ENCODE measurements at places on chromosomes 1 and 21.
A peak's percentile ranks its signal among the peaks of the same experiment; 100 is the strongest.

- no peak for DNase-seq
Measured at GRCh38 chr21:29245104-29245643, 53.5 kb upstream of the BACH1 start.

DNA sequence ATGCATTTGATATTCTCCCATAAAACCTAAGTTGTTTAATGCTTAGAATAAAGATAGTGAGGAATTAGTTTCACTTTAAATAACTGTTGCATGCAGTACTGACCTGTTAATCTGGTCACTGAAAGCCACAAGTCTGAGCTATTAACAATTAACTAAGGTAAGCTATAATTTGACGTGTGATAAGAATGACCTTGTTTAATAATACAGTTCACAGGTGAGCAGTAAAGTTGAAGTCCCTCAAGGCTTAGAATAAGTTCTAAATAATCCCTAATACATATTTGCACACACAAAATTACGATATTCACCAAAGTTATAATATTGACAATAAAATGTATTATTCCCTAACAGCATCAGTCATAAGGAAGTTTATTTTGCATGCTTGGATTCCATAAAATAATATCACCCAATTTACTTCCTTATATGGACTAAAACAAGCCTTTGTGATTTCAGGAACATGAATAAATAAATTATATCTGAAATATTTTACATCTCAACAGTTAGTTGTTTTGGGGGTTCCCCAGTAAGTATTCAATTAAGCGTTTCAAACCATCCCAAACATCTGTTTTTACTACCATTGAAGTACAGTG is 70.6 kb upstream of the CHRM3 start:
- no peak for DNase-seq

DNA sequence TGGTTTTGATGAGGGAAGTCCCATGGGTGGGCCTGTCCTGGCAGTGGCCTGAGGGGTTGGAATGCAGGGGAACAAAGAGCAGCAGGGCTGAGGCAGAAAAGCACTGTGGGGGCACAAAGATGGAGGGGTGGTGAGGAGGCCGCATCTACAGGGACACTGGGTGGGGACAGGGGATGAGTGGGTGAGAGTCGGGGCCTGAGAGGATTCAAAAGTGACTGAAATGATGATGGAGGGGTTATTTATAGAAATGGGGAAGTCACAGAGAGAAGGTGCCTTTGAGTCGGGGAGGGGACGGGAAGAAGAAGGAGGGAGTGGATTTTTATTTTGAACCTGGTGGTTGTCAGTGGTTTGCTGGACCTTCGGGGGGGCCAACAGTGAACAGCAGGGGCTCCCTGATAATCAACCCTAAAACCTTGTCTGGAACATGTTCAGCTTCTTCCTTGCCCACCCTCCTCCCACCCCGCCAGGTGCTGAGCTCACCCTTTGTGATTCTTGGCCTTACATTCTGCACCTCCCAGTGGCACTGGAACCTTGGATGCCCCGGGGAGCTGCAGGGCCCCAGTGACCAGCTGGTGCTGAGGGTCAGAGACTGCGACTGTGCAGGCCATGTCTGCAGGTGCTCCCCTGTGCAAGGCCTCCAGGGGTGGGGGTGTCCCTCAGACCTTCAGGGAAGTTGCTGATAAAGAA is 42.9 kb downstream of the IER5 start:
- no peak for DNase-seq

DNA sequence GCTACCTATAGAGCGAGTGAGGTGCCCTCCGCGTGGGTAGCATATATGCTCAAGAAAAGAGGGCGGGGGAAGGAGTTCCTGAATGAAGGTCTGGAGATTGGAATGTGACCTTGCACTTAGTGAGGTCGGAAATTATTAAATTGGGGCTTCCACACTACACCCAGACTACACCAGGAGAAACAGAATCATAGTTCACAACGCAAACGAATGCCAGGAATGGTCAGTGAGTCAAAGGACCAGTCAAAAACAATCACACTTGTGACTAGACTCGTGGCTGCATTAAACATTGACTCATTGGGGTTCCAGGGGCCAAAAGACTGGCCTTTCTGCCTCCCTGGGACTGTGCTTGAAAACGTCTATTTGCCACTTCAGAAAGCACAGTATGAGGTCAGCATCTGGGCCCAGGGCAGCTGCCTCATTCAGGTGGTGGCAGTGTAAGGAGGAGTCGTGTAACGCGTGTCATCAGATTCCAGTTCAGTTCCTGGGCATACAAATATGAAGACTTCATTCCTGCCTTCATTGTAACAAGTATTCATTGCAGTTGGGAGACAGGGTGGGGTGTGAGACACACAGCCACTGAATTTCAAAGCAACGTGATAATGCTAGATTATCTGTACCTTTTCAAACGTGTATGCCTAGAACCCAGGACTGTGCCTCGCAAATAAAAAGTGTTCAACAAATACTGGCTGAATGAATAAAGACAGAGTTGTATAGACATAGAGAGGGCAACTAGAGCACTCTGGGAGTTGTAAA is at the start of gene YOD1:
Gene YOD1 (minus strand): TSS at position 18 of the 753 bp plus-strand sequence. CDS start 178 bp downstream, outside the sequence.
- DNase-seq = no peak

DNA sequence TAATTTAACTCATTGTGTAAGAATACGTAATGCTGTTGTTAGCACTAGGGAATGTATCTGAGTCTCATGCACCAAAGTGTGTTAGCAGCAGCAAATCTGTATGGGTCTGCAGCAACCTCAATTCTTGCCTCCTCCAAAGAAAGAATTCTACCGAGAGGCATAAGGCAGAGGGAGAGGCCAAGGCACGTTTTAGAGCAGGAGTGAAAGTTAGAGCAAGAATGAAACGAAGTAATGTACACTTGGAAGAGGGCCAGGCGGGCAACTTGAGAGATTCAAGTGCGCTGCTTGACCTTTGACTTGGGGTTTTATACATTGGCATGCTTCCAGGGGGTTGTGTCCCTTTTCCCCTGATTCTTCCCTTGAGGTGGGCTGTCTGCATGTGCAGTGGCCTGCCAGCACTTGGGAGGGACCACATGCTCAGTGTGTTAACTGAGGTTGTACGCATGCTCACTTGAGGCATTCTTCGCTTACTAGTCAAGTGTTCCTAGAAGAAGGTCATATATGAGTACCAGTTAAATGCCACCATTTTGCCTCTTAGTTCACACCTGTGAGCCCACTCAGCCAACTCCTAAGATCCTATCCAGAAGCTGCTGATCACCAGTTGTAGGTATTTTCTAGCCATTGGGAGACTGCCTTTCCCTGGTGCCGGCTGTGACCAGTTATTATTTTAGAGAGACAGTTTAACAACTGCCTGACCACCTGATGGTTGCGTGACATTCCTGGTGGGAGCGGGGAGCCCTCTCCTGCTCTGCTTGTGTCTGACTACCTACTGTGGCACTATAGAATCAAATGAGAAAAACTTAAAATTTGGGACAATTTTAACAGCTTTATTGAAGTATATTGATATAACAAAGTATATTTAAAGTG is 2.7 kb upstream of the CNN3 start:
- DNase-seq = no peak

DNA sequence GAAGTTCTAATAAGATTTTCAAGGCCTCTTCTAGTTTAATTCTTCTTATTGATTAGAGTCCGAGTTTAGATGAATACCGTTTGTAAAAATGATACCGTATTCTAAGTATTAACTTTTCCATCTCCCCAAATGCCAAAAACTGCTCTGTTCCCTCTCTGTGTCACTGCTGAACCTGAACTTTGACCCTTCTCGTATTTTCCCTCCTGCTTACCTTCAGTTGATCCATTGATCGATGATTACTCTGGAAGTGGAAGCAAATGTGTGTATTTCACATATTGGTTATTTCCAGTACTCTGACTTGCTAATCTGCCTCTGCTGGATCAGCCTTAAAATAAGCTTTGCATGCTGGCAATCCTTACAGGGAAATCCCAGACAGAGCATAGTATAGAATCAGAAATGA is 68.5 kb downstream of the KIF1B start:
- no peak for DNase-seq

DNA sequence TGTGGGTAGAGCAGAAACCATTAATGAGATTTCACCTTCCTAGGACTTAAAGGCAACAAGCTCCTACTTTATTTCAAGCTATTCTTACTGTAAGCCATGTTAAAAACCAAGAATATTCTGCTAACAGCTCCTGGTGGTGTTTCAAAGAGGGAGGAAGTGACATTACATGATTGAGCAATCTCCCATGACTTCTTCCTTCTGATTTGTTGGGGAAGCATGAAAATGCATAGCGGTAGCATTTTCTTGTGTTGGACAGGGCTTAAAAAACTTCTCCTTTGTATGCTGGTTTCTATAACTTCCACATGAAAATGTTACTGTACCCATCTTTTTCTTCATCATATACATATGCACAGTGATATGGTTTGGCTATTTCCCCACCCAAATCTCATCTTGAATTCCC is 297.0 kb upstream of the SNX7 start:
- no peak for DNase-seq

DNA sequence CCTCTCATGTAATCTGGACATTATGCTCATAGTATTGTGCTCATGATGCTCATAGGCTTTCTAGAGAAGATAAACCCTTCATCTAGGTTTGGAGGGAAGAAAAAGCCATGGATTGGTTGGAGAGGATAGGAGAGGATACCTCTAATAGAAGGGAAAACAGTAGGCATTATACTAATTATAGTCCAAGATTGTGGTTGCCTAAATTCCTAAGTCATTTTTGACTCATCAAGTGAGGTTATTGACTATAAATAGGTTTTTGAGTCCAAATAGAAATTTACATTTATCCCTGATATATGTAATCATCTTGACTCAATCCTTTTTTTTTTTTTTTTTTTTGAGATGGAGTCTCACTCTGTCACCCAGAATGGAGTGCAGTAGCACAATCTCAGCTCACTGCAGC is 5.0 kb downstream of the SYT11 start:
- DNase-seq = no peak

GRCh38 chr1:35884934-35885333 is 1.9 kb downstream of the AGO1 start:
- no peak for DNase-seq

GRCh38 chr1:6137758-6138157 is 42.4 kb downstream of the CHD5 start:
- DNase-seq = peak; percentile 16

GRCh38 chr1:2474104-2474844 is 1.8 kb upstream of the PLCH2 start:
- no peak for DNase-seq

GRCh38 chr1:20480243-20480944 is 5.6 kb downstream of the CAMK2N1 start:
- DNase-seq = no peak

DNA sequence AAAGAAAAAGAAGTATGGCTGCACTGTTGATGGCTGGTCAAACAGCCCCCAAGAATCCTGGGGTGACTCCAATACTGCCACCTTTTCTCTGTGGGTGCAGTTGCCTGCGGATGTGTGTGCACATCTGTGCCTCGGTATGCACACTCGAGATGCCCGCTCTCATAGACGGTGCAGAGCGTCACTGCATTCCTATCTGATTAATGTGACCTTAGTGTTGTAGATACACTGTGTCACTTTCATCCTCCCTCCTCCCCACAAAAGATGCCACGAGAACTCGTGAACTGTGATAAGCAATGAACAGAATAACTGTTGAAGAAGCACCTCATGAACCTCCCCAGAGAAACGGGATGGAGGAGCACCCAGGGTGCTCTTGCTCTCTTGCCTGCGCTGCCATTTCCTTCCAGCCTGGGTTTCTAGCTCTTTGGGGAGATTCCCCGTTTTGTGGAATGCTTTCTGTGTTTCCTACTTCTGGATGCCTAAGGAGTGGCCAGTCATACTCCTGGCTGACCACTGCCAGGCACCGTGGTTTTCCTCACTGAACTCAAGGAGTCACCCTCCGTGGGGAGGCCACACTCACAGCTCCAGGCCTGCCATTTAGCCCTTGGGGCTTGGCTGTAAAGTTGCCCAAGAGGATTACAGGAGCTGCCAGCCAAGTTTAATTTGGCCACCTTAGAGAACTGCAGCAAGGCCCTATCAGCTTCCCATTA is 32.0 kb downstream of the NTPCR start:
- DNase-seq = no peak

DNA sequence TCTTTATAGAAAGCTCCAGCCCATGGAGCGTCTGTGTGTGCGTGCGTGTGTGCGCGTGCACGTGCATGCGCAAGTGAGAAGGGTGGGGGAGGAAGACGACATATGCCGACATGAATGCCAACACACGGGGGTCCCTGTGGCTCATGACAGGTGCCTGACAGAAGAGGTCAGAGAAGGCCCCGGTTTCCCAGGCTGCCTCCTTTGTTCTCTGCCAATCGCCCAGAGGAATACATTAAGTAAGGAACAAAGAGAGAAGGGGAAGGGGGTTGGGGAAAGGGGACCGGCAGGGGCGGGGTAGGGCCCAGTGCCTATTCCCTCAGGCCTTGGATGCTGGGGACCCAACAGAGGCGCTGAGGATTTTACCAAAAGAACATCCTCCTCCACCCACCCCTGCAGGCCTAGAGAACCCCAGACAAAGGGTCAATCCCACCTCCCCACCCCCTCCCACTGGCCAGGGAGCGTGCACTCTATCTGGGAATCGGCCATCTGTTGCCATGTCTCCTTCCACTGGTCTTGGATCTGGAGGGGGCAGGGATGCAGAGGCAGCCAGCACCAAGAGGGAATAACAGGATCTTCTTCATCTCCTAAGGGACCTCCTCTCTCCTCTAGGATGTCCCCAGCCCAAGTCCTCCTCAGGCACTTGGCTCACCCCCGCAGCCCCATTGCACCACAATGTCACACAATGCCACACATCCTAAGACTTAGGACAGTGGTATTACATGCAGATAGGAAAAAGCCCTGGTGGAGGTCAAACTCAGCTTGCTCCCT is 39.4 kb downstream of the PIK3C2B start:
- peak; percentile 62 for DNase-seq

- no peak for DNase-seq
Measured at GRCh38 chr1:11350265-11350664, 77.3 kb downstream of the UBIAD1 start.

DNA sequence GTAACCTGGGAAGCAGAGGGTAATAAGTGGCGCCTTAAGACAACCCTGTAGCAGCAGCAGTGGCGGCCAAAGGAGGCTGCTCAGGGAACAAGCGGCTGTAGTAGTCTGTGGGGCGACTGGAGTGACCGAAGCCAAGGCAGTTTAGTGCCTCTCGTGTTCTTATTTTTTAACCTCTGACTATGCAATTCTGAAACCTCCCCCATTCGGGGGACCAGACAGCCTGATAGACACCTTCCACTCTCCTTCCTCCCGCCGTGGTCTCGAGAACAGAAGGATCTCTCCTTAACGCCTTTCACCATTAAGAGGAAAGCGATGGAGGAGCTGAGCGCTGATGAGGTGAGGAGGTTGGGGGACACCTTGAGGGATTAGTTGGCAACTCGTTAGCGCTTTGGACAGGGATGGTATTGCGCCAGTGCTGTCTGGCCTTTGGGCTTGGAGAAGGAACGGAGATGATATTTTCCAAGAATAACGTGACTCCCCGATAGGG is 644 bp downstream of the UBE4B start:
- DNase-seq = peak; percentile 21

- DNase-seq = no peak
Measured at GRCh38 chr21:35438643-35439404, 389.7 kb upstream of the RUNX1 start.

DNA sequence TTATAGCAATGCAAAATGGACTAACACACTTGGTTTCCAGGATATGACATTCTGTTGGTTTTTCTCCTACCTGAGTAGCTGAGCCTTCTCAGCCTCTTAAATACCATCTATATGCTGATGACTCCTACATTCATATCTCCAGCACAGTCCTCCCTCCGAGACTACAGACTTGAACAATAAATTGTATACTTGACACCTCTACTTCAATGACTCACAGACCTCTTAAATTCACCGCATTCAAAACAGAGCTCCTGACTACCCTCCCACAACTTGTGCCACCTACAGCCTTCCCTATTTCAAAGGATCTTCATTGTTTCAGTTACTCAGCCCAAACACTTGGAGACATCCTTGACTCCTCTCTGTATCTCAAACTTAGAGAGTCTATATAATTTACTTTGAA is 66.8 kb upstream of the ASB17 start:
- no peak for DNase-seq

- DNase-seq = no peak
Measured at GRCh38 chr1:177902266-177902665, 67.6 kb downstream of the SEC16B start.
